Esophagus mucosa (tissue), 1 donor: ENCODE measurements at places on chromosomes 7 and 10. TPM values are rescaled to one million over a fixed set of nuclear protein-coding genes. Genes with fewer than 3 reads are reported as not detected.

The COX19 gene
- 5.5 TPM for total RNA-seq

The FFAR4 gene
- 0.16 TPM for total RNA-seq

The EXOC4 gene
- 56.4 TPM for total RNA-seq

The WDFY4 gene
- 1.6 TPM for total RNA-seq
